G401 (cell line): ENCODE measurements at places on chromosomes 16 and 17.

GRCh38 chr17:983921-984320, 4.3 kb upstream of the NXN start:
- no peak for DNase-seq

GRCh38 chr16:57318240-57318970, 33.9 kb upstream of the PLLP start:
- DNase-seq = no peak

- DNase-seq = no peak
Measured at GRCh38 chr17:4152471-4152870, 9.5 kb downstream of the CYB5D2 start.

DNA sequence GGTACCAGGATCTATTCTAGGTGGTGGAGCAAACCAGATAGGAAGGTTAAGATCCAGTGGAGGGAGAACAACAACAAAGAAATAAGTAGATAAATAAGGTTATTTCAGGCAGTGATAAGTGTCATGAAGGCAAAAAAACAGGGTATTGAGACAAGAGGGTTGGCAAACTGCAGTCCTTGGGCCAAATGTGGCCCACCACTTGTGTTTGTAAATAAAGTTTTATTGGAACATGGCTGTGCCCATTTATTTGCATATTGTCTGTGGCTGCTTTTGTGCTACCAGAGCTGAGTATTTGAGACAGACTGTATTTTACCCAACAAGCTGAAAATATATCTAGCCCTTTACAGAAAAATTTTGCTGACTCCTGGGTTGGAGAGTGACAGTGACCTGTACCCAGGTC, 361.3 kb downstream of the XYLT1 start:
- DNase-seq = no peak

DNA sequence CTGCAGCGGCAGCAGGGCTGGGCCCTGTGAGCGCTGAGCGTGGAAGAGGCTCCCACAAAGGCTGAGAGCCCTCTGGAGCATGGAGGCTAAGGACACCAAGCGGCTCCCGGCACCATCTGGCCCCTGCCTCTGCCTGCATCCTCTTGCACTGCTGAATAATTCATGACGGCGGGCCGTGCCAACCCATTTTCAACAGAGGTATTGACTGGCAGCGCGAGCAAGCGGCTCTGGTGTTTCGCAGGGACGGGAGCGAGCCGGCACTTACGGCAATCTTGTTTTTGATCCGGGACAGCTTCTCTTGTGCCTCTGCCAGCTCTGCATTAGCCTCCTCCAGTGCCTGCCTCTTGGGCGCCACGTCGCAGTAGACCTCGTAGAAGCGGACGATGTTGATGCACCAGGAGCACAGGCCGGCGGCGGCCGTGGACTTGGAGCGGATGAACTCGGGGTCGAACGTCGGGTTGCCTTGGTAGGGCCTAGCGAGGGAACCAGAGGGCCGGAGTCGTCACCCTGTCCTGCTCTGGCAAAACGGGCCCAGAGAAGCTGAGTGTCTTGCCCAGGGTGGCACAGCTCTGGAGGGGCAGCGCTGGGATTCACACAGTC, 80.4 kb downstream of the PGS1 start:
- DNase-seq = peak; percentile 64

- peak; percentile 73 for DNase-seq
Measured at GRCh38 chr16:4323071-4323844, 7.4 kb downstream of the GLIS2 start.

DNA sequence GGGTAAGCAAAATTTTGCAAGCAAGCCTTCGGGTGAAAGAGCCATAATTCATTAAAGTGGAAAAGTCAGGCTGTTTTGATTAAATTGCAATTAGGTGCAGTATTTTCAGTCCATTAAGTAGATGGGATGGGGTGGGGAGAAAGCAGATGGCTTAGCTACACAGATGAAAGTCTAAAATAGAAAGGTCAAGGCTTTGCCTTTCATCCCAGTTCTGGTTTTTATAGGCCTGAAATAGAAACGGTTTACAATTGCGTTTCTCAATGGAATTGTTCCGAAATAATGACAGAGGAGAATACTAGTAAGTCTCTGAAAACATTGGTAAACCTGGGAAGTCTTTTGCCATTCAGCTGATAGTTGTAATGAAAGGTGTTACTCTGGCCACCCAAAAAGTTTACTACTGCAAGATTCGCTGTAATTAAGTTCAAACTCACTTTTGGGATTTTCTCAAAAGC, 1.5 kb downstream of the PPM1E start:
- DNase-seq = no peak

- DNase-seq = no peak
Measured at GRCh38 chr17:18226284-18226945, 980 bp downstream of the LLGL1 start.

GRCh38 chr17:42287977-42288802, at the start of gene STAT5A:
STAT5A (plus strand) TSS chr17:42288498; CDS start chr17:42289412, 914 bp downstream.
- peak; percentile 79 for DNase-seq

DNA sequence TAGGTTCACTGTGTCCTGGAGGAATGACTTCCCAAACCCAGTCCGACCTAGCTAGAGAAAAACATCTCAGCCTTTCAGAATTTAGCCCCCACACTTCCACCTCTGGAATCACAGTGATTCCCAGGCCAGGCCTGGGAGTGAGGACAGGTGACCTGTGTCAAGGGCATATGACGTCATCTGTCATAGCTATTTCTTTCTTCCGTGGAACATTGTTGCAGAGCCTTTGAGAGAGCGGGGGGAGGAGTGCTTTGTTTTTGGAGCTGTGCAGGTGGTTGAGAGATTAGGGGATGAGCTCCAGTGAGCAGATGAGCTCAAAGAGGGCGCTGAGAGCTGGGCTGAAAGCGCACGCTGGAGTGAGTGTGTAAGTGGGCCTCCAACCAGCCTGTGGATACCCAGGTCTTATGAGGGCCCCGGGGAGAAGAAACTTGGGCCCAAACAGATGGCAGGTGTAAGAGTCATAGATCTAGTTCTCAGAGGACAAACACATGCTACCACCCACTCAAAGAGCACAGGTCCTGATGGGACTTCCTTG, 344.8 kb downstream of the SNX29 start:
- DNase-seq = no peak

DNA sequence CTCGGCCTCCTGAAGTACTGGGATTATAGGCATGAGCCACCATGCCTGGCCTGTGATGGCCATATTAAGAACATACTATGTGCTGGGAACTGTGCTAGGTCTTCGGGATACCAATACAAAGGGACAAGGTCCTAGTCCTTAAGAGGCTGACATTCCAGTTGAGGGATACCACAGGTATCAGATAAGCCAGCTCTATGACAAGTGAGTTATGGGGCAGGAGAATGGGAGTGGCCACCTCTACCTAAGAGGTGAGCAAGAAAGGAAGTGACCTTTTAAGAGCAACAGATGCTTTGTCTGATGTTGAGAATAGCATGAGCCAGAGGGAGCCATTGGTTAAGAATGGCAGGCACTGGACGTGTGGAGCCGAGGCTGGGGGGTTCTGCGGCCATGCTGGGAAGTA, 27.0 kb downstream of the ADORA2B start:
- DNase-seq = no peak

DNA sequence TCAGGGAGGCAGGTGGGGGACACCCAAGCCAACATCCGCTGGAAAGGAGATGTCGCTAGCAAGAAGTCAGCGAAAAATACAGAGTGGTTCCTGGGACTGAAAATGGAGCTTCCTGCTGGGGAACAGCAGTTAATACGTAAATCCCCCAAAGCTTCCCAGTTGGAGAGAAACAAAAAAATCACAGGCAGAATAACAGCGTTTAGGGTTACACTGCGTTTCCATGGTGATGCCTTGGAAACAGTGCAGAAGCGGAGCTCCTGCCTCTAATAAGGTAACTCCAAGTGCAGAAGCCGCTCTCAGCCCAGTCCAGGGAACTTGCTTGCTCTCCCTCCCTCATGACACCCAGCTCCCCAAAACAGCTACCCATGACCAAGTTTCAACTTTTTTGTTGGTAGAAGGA, 73.4 kb downstream of the PLD6 start:
- no peak for DNase-seq

GRCh38 chr17:76548378-76549214, 8.8 kb downstream of the PRCD start:
- DNase-seq = no peak

DNA sequence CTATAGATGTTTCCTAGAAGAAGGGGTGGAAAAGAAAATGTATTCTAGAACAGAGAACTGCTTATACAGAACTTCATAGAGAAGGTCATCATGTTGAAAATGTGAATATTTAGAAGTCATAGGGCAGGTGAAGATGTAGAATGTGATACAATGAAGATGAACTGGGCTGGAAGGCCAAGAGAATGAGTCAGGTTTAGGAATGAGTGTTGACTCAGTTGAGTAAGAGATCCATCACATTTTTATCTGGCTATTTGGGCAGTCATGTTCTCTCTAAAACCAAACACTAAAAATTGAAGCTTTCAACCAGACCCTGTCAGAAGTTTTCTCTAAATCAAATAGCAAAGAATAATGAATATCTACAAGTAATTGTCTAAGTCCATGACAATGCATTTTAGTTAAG, 660.5 kb downstream of the KCNJ2 start:
- DNase-seq = no peak

- DNase-seq = peak; percentile 35
Measured at GRCh38 chr17:2965621-2966595, 97.5 kb downstream of the OR1D5 start.

- peak; percentile 94 for DNase-seq
Measured at GRCh38 chr16:2251296-2252111, at the start of gene ECI1. ECI1 (minus strand) TSS chr16:2251587; CDS start chr16:2251566, 21 bp downstream.

GRCh38 chr16:69111216-69111875, 5.9 kb downstream of the HAS3 start:
- DNase-seq = no peak

DNA sequence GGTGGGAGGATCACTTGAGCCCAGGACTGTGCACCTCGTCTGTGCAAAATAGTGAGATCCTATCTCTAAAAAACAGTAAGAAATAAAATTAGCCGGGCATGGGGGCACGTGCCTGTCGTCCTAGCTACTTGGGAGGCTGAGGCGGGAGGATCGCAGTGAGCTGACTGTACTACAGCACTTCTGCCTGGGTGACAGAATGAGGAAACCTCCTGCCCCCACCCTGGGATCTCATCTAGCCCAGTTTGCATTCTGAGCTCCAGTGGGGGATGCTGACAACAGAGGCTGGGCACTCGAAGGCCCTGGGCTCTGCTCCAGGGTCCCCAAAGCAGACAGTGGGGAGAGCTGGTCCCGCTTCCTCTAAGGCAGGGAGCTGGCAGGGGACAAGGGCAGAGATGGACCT, 7.1 kb downstream of the NAGPA start:
- no peak for DNase-seq

- DNase-seq = no peak
Measured at GRCh38 chr17:55274355-55275255, 9.8 kb downstream of the HLF start.

DNA sequence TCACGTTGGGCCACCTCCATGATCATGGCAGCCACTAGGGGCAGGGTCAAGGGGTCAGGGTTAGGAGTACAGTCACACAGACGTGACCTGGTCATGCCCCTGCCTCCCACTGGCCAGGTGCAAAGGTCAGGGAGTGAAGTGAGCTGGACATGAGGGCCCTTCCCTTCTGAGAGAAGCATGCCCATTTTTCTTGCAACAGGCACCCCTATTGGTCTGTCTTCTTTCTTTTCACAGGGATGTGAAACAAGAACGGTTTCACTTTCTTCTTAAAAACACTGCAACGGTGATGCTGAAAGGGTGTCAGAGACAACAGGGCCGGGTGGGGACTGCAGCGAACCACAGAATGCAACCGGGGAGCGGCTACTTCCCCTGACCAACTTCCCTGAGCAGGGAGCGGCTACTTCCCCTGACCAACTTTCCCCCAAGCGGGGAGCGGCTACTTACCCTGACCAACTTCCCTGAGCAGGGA, 52.1 kb upstream of the DOC2B start:
- no peak for DNase-seq

GRCh38 chr17:35892091-35893035, 12.2 kb upstream of the CCL5 start:
- no peak for DNase-seq

GRCh38 chr17:76826330-76827068, 41.7 kb upstream of the MGAT5B start:
- DNase-seq = no peak

DNA sequence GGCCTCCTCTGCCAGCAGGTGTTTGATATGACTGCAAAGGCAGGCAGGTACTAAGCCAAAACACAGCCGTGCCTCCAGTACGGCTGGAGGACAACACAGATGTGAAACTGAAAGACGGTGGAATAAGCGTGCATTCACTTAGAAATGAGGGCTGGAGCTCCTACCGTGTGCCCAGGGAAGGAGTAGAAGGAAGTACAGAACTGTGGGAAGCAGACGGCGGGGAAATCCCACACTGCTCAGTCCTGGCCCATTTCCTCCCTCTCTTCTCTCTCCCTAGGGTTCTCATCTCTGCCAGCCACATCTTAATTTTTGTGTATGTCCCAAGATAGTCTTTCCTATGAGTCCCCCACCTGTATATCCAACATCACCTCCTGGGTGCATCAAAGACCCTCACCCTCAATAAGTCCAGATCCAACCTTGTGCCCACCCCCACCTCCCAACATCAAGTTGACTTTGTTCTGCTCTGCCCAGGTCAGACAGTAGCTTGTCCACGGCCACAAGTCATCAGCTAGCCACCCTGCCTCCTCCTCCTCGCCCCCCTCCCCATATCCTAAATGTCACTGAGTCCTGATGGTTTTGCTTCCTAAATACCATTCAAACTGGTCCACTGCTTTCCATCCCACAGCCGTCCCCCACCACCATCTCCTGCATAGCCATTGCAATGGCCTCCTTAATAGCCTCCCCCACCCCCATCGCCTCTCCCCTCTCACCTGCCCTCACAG, 77.1 kb upstream of the RPL38 start:
- no peak for DNase-seq

GRCh38 chr16:49876716-49877129, 20.8 kb upstream of the ZNF423 start:
- DNase-seq = no peak

- DNase-seq = no peak
Measured at GRCh38 chr16:86987746-86988670, 329.2 kb downstream of the C16orf95 start.

DNA sequence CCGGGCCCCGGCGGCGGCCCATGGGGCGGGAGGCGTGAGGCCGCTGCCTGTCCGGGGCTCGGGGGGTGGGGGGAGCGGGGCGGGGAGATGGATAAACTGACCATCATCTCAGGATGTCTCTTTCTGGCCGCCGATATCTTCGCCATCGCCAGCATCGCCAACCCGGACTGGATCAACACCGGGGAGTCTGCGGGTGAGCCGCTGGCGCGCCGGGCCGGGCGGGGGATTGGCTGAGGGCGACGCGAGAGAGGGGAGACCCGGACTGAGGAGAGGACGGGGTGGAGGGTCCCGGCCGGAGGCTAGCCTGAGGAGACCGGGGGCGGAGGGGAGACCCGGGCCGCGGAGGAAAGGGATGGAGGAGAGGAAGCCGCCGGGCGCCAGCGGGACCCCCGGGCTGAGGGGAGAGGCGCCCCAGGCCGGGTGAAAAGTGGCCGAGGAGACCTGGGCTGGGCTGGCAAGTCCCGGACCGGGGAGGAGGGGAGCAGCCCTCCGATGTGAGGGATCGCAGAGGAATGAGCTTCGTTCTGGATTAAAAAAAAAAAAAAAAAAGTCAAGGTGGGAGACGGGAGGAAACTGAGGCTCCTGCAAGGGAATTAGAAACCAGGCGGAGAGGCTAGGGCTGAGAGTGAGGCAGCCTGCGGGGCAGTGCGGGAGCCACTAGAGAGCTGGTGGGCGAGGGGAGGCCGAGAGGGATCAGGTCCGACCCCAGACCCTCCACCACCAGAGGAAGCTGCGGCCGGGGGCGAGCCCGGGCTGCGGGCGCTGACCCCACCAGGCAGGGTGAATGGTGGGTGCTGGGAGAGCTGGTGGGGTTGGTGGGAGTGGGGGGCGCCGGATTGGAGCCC, 526 bp downstream of the MOSMO start:
- peak; percentile 37 for DNase-seq
